Neural crest cell (in vitro differentiated cells): ENCODE measurements at places on chromosomes 7 and 10. TPM values are rescaled to one million over a fixed set of nuclear protein-coding genes. Genes with fewer than 3 reads are reported as not detected.

GRCh38 chr10:478471-479245 lies 210.8 kb downstream of the DIP2C start:
- no peak for DNase-seq

DNA sequence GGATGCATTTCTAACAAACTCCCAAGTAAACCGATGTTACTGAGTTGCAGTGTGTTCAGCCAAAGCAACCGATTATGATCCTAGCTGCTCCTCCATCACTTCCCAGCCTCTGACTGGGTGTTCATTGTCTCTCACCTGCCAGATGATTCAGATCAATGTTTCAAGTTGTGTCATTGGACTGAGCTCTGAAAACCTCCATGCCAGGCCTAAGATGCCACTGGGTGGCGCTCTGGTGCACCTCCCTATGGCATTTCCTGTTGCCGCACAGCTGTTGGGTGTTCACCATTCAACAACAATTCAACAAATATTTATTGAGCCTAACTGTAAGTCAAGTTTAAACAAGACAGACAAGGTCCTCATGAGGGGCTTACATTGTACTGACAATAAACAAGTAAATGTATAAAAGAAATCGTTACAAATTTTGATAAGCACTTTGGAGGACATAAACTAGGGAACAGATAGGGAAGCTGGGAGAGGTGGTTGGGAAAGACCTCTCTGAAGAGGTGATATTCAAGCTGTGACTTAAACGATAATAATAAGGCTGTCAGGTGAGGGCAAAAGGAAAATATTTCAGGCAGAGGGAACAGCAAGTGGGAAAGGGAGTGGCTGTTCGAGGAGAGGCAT lies 22.8 kb downstream of the RGR start:
- DNase-seq = peak; percentile 42

DNA sequence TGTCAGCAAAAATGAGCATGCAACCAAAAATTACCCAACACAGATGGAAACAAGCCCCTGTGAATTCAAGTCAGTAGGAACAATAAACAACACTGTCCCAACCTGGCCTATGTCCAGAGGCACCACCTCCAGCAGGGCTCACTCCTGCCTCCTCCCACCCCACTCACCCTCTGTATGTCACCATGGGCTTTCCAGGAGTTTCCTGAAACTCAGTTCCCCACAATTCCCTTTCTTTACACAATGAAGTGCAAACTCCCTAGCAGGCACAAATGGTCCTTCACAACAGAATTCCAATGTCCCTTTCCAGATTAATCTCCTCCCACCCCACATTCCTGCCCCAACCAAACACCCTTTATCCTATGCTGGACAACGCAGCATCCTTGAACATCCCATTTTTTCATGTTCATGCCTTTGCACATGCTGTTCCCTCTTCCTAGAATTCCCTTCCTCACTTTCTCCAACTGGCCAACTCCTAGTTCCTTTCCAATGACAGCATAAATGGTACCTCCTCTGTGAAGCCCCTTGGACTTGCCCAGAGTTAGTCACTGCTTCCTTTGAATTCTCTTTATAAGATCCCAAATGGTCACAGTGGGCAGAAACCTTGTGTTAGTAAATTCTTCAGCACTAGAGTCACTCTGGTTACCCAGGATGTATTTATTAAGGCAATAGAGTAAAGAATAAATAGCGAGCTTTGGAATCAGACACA lies 157.5 kb downstream of the SLIT1 start:
- no peak for DNase-seq

DNA sequence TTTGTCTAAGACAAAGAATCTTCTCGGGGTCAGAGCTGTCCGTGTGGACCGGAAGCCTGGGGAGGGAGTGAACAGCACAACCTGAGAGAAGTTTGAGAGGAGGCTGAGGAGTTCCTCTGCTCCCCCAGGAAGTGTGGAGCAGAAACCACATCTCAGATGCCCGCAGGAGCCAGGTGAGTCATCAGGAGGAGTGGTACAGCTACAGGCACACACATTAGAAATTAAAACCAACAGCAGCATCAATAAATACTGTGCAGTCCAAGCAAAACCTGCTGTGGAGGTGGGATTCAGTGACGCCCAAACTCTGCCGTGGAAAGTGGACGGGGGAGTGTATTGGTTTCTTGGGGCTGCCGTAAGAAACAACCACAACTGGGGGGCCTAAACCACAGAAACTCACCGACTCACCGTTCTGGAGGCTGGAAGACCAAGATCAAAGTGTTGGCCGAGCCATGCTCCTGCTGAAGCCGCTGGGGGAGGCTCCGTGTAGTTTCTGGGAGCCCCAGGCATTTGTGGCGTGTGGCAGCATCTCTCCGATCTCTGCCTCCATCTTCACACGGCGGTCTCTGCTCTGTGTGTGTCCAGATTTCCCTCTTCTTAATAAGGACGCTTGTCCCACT lies 31.2 kb upstream of the GARS1 start:
- no peak for DNase-seq

The COL26A1 gene
- total RNA-seq = 38.3 and 39.2 TPM in 2 replicates

The ARL4A gene
- total RNA-seq = 65.0 and 71.1 TPM in 2 replicates

The FANK1 gene
- total RNA-seq = 2.4 and 5.0 TPM in 2 replicates

The CALHM2 gene
- not detected in 2 replicates for total RNA-seq

The CUBN gene
- 1.6 and 2.2 TPM in 2 replicates for total RNA-seq

The MACROH2A2 gene
- 149 and 155 TPM in 2 replicates for total RNA-seq
